A549 (cell line): ENCODE measurements at places on chromosomes 11 and 22.

DNA sequence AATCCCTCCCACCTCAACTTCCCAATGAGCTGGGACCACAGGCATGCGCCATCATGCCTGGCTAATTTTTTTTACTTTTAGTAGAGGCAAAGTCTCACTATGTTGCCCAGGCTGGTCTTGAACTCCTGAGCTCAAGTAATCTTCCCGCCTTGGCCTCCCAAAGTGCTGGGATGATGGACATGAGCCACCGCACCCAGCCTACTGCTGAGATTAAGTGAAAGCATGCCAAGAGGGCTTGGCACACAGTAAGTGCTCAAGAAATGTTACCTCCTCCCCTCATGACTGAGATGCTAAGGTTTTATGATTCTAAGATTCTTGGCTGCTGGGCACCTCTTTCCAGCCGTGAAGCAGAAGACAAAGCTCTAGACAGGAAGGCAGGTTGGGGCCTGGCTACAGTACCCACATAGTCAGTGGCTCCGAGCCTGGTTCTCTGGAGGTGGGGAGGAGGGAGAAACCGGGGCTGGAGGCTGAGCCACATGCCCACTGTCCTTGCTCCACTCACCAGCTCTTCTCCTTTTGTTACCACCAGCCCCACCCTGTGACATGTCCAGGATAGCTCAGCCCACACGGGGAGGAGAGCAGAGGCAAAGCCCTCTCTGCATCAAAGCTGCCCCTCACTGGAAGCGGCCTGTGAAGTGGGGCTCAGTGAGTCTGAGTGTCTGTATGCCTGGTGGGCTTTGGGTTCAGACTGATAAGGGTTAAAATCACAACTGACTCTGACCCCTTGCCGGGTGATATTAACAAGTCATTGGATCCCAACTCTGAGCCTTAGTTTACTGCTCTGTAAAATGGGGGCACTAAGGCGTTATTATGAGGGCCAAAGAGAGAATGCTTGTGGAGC is 12.9 kb downstream of the ARHGEF17 start:
- DNase-seq: no peak

DNA sequence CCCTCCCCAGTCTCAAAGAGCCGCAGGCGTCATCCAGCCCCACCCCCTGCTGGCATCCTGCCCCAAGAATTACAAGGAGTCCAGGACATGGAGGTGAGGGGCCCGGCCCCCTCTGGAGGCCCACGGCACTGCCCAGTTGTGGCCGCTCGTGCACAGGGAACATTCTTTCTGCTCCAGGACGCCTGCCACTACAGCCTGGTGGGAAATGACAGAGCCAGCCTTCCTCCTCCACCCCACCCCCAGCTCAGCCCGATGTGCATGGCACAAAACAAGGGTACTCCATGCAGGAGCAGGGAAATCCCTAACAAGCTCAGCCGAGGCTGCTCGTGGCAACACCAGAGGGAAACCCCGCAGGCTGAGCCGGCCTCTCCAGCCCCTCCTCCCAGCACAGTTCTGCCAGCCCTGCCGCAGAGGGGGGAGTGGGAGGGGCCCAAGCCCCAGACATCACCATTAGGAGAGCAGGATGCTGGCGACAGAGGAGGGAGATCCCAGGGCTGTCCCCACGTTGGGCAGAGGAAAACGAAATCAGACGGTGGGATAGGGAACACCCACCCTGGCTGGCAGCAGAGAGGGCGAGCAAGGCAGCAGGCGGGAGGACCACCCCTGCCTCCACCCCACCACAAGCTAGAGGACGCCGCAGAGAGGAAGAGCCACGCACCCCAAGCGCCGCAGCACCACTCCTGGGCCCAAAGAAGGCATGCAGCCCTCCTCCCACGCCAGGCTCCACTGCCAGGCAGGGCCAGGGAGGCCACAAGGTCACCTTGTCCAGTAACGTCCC is 10.0 kb downstream of the IGSF9B start:
- DNase-seq: no peak

DNA sequence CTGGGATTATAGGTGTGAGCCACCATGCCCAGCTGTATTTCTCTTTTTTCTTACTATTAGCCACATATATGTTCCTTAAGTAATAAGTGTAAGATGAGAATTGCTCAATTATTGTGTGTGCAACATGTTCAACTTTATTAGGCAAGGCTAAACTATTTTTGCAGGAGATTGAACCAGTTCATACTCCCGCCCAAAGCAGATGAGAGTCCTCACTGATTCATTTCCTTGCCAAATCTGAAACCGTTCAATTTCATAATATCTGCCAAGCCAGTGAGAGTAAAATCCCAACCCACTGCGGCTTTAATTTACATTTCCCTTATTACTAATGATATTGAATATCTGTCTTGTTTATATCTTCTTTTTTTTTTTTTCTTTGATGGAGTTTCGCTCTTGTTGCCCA is 48.4 kb downstream of the KCNJ4 start:
- no peak for DNase-seq

DNA sequence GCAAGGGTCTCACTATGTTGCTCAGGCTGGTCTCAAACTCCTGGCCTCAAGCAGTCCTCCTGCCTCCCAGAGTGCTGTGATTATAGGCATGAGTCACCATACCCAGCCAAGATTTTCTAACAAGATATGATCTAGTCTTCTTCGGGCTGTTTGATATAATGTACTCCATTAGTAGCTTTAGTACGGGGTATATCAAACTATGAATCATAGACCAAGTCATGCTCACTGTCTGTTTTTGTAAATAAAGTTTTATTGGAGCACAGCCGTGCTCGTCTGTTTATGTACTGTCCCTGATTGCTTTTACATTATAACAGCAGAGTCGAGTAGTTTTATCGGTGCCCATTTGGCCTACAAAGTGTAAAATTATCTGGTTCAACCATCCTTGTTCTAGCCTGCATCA is 43.9 kb upstream of the GRIK4 start:
- peak; percentile 9 for DNase-seq

- DNase-seq: peak; percentile 86
Measured at GRCh38 chr11:128497061-128497775, 90.1 kb downstream of the ETS1 start.

GRCh38 chr22:50076646-50077535 is 8.3 kb downstream of the MLC1 start:
- no peak for DNase-seq

DNA sequence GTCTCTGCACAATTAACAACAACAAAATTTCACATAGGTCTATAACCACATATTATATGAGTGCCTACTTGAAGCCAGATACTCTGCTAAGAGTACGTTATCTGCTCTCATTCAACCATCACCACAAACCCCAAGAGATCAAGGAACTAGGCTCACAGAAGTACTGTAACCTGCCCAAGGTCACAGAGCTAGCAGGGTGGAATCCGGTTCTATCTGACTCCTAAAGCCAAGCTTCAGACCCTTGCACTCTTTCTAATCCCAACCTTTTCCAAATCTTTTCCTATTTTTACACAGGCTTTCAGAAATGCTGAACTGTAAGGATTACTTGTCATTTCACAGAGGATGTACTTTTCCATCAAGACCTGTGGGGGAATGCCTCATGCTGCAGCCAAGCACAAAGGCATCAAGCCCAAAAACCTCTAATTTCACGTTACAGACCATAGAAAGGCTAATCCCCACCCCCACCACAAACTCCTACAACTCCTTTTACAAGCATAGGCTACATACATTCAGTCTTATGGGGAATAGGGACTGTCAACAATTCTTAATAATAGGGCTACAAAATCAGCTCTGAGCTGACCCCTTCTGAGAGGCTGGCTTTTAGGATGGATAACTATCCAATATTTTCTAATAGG is 927 bp downstream of the PRCP start:
- DNase-seq: no peak
